Progenitor cell of endocrine pancreas (in vitro differentiated cells): ENCODE measurements at places on chromosomes 2 and 18.

DNA sequence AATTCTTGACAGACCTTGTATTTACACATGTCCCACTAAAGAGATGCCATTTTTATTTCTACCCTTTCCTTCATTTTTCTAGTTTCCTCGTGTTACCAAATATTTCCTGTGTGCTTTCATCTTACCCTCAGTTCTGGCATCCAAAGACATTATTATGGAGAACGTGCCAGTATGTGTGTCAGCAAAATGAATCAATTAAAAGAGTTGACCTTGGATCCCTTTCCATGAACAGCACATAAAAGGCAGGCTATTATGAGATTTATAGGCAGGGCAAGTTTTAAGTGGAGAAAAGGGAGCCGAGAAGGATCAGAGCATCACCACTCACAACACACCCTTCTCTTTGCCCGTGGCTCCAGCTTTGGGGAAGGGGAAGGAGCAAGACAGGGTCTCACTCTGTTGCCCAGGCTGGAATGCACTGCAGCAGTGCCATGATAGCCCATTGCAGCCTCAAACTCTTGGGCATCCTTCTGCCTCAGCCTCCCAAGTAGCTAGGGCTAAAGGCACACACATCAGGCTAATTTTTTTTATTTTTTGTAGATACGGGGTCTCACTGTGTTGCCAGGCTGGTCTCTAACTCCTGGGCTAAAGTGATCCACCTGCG is 149.9 kb downstream of the GFPT1 start:
- DNase-seq: no peak

- no peak for DNase-seq
Measured at GRCh38 chr2:101776172-101777043, 78.9 kb downstream of the MAP4K4 start.

- no peak for DNase-seq
Measured at GRCh38 chr2:47520302-47520630, 117.3 kb downstream of the MSH2 start.

DNA sequence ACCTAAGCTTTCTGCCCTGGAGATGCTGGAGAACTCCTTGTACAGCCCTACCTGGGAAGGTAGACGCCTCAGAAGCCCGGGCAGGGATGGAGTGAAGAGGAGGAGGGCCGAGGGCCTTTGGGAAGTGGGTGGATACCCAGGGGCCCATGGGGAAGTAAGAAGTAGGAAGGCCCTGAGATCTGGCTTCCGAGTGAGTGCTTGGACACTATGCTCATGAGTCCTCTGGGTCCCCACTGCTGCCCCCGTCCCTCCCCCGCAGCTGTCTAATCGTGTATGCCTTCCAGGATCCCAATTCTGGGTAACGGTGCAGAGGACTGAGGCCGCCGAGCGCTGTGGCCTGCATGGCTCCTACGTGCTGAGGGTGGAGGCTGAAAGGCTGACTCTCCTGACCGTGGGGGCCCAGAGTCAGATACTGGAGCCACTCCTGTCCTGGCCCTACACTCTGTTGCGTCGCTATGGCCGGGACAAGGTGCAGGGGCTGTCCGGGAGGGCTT is 1.1 kb downstream of the DOK1 start:
- DNase-seq: no peak

DNA sequence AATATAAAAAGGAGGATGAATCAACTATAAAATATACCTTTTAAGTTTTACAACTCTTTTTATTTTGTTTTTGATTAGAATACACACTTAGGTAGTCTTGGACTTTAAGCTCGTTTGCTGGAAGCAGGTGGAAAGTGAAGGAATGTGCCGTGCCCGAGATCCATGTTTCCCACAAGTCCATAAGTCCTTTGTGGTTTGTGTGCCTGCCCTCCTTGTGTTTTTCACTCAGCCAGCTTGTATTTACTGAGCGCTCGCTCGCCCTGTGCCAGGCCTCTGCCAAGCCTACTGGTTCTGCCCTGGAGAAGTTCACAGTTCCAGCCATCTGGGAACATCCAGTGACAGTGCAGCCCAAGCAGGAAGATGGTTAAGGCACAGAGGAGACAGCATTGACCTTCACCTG is 142.6 kb downstream of the MGAT5 start:
- DNase-seq: no peak

DNA sequence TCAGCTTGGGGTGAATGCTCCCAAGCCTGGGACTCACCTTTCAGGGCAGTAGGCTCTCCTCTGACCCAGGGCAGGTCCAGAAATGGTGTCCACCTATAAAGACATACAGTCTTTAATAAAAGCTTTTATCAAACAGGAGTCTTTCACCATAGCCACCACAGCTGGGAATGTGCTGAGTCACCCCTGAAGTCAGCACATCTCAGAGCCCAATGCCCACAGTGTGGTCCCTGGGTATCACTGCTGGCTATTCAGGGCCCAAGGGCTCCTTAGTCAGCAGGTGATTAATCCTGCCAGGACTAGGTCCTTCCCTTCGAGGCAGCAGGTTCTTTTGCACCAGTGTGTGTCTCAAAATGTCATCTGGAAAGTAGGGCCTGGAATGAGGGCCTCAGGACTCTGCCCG is 181.9 kb downstream of the MEMO1 start:
- no peak for DNase-seq

GRCh38 chr18:62250475-62250874 is 63.4 kb downstream of the RELCH start:
- DNase-seq: no peak

DNA sequence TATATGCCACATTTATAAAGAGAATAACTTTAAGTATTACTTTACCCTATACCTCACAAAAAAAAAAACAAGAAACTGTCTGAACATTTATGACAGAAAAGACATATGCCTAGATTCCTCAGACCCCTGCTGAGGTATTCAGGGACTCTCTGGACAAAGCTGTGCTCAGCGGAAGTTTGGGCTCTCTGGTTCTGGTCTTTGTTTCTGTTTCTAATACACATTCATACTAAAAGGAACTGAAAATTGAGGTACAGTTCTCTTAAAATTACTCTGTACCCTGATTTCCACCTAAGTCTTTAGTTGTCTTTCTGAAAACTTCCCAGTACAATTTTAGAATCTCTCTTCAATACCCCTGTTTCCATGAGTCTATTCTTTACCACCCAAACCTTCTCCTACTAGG is 160.3 kb downstream of the IKZF2 start:
- no peak for DNase-seq

DNA sequence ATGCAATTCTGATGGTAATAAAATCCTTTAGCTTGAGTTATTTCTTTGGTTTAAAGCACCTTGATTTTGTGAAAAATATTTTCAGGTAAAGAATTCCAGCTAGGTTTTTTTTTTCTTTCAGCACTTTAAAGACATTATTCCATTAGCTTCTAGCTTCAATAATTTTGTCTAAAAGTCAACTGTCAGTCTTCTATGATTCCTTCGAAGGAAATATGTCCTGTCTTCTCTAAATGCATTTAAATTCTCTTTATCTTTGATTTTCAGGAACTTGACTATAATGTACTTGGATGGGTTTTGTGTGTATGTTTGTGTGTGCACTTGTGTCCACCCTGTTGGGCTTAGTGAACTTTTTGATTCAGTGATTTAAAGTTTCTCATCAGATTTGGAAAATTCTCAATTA is 4.7 kb downstream of the LONRF2 start:
- no peak for DNase-seq

DNA sequence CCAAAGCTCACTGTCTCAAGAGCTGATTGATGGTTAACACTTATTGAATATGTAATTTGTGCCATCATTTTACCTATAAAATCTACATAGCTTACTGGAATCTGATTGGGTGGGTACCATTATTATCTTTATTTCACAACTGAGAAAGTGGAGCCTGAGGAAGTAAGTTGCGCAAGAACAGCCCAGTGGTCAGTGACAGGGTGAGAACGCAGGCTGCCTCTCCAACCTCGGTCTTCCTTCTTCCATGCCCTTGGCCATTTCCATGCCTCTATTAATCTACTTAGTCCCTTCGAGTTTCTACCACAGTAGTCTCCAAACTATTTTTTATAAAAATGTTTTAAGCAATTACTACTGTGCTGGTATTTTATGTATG is 390.9 kb upstream of the VWC2L start:
- no peak for DNase-seq

DNA sequence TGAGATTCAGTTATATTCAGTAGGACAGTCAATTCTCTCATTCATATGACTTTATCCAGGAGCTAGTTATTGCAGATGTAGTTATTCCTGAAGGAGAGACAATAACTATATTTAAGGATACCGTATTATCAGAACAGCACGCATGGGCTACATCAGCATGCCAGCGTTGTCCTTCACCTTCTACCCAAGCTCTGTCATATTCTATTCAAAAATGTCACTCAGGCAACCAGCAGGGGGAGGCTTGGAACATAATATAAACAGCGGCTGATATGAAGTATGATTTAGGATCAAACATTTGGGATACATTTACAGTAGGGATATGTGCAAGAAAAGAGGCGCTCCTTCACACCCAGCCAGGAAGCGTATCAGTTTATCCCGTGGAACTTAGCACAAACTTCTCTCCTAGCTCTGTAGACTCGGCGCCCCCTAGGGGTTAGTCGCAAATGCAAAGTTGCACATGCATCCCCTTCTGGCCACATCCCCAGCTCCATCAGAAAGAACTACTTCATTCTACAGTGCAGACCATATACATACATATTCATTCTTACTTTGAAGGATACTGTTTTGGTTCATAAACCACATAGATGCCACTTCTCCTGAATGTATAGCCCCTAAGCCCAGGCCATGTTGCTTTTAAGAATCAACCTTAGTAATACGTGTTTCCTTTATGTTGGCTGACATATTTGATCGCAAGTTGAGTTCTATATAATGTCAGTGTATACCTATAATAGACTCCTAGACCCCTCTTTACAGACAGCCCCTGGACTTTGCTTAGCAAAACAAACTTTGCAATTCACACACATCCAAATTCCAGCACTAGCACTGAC is 759.4 kb downstream of the ADCYAP1 start:
- DNase-seq: peak; percentile 22

- DNase-seq: no peak
Measured at GRCh38 chr2:54423213-54423612, 32.9 kb upstream of the SPTBN1 start.

DNA sequence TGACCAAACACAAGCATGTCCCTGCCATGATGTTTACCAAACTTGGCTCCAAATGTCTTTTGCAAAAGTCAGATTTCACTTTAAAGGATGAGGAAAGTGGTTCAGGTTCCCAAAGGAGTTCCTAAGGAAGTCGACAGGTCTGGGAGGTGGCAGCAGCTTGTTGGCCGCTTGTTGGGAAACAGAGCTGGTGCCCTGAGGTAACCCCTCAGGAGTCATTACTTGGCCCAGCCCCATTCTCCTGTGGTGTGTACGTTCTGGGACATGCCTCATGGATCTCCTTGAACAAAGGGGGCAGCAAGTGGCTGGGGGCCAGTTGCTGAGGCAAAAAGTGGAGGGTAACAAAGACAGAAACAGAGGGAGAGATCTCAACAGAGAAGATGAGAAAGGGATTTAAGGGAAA is 10.9 kb downstream of the TMBIM1 start:
- DNase-seq: no peak

- no peak for DNase-seq
Measured at GRCh38 chr2:68938938-68939337, 13.8 kb downstream of the GKN2 start.

DNA sequence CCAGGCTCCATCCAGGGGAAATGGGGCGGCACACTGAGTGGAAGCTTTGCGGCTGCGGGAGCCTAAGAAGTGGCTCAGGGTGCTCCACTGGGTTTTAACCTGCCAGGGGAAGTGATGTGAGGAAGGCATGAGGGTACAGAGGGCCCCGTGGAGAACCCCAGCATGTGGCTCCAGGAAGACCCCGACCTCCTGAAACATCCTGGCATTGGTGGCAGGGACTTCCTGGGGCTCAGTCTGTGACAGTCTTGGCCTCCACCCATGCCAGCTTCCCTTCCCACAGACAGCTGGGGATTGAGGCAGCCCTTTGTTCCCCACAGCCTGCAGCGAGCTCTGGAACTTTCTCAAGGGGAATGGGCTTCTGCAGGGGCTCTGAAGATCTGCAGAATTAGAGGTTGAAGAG is 146.6 kb downstream of the TNS1 start:
- no peak for DNase-seq

- DNase-seq: no peak
Measured at GRCh38 chr2:10016001-10016801, 27.1 kb upstream of the KLF11 start.

DNA sequence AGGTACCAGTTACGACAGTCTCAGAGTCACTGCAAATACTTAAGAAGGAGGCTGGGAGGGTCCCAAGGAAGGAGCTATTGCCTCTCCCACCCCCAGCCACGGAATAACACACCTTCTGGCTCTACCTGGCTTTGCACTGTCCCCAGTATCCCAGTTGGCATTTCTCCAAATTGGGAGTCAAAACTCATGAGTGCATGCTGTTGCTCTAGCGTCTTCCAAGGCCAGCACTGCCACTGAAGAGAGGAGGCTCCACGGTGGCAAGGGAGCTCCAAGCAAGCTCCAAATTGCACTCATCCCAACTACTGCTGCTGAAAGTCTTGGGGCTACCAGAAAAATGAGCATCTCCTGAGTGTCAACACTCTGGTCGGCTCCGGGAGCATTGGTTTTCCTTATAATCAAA is 1.6 kb downstream of the SCTR start:
- no peak for DNase-seq

DNA sequence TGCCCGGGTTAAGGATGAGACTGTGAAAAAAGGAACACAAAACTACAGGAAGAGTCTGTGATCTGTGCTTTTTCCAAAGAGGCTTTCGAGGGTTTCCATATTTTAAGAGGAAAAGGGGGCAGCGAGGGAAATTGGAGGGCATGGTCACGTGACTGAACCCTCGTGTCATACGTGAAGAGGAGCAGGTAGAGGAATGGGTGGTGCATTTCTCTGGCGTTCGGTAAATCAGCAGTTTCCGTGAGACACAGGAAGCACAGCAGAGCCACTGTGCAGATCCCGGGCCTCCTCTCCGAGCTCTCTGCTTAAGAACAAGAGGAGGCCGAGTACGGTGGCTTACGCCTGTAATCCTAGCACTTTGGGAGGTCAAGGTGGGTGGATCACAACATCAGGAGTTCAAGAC is 219.7 kb downstream of the NDUFA10 start:
- DNase-seq: no peak

- DNase-seq: no peak
Measured at GRCh38 chr2:166372046-166372445, 3.7 kb downstream of the SCN9A start.

DNA sequence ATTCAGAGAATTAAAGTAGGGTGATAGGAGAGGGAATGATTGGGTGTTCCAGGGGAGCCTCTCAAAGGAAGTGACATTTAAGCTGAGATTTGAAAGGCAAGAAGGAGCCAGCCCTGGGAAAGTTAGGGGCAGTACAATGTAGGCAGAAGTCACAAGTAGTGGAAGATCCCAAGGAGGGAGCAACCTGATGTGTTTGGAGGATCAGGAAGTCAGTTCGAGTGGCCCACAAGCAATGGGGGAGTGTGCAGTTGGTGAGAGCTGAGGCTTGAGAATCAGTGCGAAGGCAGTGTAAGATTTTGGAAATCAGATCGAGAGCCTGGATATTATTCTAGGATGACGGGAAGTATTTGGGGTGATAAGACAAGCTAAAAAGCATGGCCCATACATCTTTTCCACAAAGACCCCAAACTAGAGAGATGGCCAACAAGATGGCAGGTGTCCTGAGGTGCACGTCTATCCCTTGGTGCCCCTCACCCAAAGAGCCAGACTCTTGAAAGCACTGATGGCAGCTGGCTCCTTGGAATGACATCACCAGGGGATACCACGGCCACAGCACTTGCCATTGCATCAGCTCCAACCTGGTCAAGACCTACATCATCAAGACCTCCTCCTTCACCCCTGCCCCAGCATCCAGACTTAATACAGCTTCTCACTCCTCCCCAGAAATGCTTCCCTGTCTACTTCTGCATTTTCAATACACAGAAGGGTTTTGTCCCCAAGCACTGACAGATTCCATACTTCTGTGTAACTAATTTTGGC is 127.3 kb downstream of the BCL2 start:
- no peak for DNase-seq

- DNase-seq: no peak
Measured at GRCh38 chr2:65264821-65265670, 37.4 kb downstream of the ACTR2 start.
